ENCODE measurements at places on chromosomes 4 and X.
A peak's percentile ranks its signal among the peaks of the same experiment; 100 is the strongest.

- no peak for DNase-seq
These were observed 3.7 kb upstream of the ANTXR2 start for GRCh38 chr4:80076681-80077080.

DNA sequence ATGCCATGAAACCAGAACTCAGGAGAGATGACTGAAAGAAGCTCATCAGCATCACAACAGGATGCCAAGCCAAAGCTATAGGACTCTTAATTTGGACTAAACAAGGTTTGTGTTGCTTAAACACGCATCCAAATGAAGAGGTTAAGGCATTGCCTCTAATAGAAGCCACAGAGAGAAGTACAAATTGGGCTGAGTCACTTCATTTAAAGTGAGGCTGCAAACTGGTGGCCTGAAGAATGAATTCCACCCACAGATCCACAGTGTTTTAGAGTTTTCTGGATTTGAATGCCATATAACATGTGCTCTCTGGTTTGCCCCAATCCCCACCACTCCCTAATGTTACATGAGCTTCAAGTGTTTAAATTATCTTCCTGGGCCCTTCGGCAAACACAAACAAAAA lies 103.5 kb downstream of the FIP1L1 start:
- DNase-seq: no peak

DNA sequence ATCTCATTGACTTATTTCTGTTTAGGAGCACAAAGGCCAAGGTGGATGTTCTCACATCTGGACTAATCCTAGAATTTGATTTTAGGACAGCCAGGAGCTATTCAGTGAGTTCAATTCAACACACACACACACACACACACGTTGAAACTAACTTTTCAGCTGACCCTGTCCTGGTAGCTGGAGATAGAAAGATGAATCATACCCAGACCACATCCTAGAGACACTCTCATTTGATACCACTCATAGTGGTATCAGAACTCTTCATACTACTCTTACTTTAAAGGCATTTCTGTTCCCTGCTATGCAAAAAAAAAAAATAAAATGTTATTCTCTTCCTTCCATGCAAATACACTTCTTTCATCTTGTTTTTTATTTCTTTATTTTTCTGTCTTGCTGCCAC lies 36.7 kb downstream of the KLF8 start:
- DNase-seq: no peak

GRCh38 chr4:121266982-121267381 lies 102.9 kb upstream of the TNIP3 start:
- DNase-seq: no peak

DNA sequence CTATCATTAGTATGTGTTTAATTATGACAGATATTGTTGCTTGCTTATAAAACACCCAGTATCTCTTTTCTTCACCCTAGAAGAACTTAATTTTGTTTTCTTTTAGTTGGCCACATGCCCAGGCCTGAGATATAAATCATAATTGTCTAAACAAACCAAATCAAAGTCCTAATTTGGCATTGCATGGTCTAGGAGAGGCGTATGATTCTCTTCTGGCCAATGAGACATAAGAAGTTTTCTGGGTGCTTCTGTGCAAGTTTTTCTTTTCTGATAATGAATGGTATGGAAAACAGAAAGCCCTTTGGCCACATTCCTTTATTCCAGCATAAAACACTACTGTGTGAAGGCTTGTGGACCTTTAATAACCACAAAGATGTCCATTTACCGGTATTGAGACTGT lies 192.9 kb upstream of the CTSO start:
- DNase-seq: no peak

DNA sequence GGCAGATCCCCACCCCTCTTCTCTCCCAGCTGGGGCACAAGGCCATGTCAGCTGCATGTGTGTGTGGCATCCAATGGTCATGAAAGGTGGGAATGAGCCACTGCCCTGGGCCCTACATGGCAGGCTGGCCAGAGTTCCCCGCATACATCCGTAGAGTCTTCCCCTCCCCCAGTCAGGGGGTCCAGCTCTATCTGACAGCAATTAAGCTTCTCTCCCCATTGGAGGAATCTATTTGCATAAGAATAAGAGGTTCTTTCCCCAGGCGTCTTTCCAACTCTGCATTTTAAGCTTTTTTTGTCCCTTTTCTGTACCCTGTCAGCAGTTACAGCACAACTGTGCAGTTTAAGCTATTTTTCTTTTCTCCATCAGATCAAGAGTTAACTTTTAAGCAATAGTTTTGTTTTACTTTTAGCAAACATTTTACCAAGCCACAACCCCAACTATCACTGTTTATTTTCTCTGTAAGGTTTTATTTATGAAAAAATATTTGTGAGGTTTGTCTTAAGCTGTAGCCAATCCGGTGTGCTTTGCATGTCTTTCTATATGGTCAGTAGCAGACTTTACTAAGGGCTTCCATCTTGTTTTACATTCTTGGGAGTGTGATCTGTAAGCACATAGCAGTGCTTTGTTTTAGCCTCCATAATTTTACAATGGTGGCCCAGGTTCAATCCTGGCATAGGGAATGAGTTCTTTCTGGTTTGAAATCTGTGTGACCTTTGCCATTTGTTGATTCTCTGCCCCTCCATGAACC lies 28.7 kb downstream of the NLRP2B start:
- no peak for DNase-seq

DNA sequence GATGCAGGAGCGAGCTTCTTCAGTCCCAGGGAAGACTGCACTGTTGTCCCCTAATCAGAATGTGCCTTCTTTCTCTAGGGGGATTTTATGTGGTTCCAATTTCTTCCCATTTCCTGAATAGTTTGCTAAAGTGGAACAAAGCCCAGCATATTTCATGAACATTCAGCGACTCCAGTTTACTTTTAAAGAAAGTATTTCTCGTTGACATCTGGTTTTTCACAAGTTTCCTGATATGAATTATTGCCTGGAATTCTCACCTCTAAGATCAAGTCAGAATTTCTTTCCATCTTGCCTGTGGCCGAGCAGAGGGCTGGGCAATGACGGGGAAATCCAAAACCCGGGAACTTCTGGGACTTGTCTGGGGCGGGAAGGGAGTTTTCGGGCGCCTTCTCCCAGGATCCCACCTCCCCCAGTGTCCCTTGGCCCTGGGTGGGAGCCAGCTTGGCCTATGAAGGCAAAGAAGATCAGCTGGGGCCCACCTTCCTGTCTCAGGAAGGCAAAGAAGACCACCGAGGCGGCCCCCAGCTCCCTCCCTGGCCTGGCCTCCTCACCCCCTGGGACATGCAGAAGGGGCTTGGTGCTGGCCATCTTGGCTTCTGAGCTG lies 15.4 kb downstream of the SORCS2 start:
- DNase-seq: no peak

DNA sequence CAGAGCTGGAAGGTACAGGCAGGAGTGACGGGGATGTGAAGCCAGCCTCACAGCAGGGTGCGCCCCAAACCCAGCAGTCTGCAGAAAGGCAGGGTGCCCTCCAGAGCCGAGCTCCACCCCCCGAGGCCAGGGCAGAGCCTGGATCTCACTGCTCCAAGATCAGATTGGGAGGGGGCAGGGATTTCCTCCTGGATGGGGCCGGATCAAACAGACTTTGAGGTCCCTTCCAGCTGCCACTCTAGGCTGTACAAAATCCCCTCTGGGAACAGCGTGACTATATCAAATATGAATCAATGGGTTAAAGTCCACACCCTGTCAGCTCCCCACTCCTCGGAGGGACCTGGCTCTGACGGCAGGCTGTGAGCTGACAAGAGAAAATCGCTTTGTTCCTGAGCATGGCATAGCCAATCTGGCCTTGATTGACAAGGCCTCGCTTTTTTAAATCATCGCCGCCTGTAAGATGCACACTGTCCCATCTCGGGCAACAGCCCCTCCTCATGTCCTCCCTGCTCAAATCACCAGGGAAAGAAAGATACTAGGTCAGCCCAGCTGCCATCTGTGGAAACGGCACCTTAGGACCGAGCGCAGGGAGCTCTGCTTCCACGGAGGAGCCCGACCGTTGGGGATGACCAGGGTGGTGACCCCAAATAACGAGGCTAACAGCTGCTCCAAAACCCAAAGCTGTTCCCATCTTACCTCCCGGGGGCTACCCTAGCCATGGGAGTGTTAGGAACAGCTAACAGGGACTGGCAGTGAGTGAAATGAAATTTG lies 39.9 kb downstream of the PSAPL1 start:
- DNase-seq: no peak

- DNase-seq: peak; percentile 1
These were observed 207.4 kb upstream of the JADE1 start for GRCh38 chr4:128601991-128602695.

- no peak for DNase-seq
These were observed 379.7 kb downstream of the TLL1 start for GRCh38 chr4:166252487-166253402.

- DNase-seq: no peak
These were observed 28.2 kb downstream of the SH3TC1 start for GRCh38 chr4:8227201-8227770.

- DNase-seq: no peak
These were observed 84.1 kb upstream of the MAGEA4 start for GRCh38 chrX:151828439-151829080.

- no peak for DNase-seq
These were observed 181.4 kb downstream of the RPA4 start for GRCh38 chrX:97065066-97065465.

DNA sequence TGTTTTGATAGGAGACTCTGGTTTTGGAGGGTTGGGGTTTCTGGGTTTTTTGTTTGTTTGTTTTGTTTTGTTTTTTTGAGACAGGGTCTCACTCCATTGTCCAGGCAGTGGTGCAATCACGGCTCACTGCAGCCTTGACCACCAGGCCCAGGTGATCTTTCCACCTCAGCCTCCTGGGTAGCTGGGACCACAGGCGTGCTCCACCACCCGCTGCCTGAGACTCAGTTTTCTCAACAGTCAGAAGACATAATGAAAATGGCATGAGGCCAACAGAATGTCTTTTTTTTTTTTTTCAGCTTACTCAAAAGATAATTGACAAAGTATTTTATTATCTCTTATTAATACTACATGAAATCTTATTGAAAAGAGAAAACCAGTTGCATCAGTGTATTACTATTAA lies 32.4 kb downstream of the TNIP2 start:
- DNase-seq: no peak

GRCh38 chr4:118557298-118557851 lies 127.8 kb upstream of the METTL14 start:
- DNase-seq: peak; percentile 25
